ENCODE measurements at places on chromosomes 11 and 22.

- H3K4me1 ChIP-seq = no peaks in the 10 kb centered on the region
- no peak for DNase-seq
- H3K27ac ChIP-seq = no peak overlapping the region
- no peaks in the 10 kb centered on the region for H3K27me3 ChIP-seq
- H3K4me3 ChIP-seq = no peak overlapping the region
These were observed 37.7 kb downstream of the TPCN2 start for GRCh38 chr11:69086152-69087132.

- H3K27me3 ChIP-seq = peaks cover 29% of the 10 kb centered on the region
- H3K4me1 ChIP-seq = no peaks in the 10 kb centered on the region
- DNase-seq = no peak
- no peak overlapping the region for H3K27ac ChIP-seq
These were observed 927.0 kb downstream of the BRD1 start for GRCh38 chr22:48900626-48901025.

GRCh38 chr22:24140357-24140756 lies 40.9 kb upstream of the SUSD2 start:
- no peak for DNase-seq
- no peak overlapping the region for H3K27ac ChIP-seq
- no peaks in the 10 kb centered on the region for H3K27me3 ChIP-seq
- no peak overlapping the region for H3K4me3 ChIP-seq
- peaks cover 24% of the 10 kb centered on the region for H3K36me3 ChIP-seq
- peaks cover 53% of the 10 kb centered on the region for H3K4me1 ChIP-seq

DNA sequence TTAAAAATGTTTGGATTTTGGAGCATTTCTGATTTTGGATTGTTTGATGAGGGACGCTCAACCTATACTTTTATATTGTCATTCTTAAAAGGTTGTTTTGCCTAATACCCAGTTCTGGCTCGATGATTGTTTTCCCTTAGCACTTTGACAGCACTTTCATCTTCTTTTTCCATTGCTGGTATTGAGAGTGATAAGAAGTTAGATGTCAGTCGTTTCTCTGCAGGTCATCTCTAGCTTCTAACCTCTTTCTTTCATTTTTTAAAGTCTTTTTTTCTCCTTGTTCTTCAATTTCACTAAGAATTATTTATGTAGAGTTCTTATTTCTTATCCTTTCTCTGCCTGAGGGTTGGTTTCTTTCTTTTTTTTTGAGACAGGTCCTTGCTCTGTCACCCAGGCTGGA lies 18.8 kb downstream of the PPP6R3 start:
- no peak overlapping the region for H3K4me3 ChIP-seq
- H3K4me1 ChIP-seq = peaks cover 65% of the 10 kb centered on the region
- H3K27me3 ChIP-seq = no peaks in the 10 kb centered on the region

GRCh38 chr11:65329944-65330403 lies 3.7 kb upstream of the DPF2 start:
- DNase-seq = peak; percentile 96
- no peak overlapping the region for H3K27ac ChIP-seq
- H3K27me3 ChIP-seq = no peaks in the 10 kb centered on the region
- peaks cover 11% of the 10 kb centered on the region for H3K4me1 ChIP-seq
- H3K36me3 ChIP-seq = peaks cover 2% of the 10 kb centered on the region

- H3K36me3 ChIP-seq = no peaks in the 10 kb centered on the region
- H3K27ac ChIP-seq = no peak overlapping the region
- DNase-seq = no peak
- H3K4me1 ChIP-seq = peaks cover 8% of the 10 kb centered on the region
These were observed 1.7 kb downstream of the ADAMTS15 start for GRCh38 chr11:130449996-130450769.

GRCh38 chr11:94574193-94574961 lies 7.2 kb downstream of the PIWIL4 start:
- no peak overlapping the region for H3K4me3 ChIP-seq
- H3K27ac ChIP-seq = no peak overlapping the region
- no peaks in the 10 kb centered on the region for H3K4me1 ChIP-seq
- no peaks in the 10 kb centered on the region for H3K36me3 ChIP-seq
- no peaks in the 10 kb centered on the region for H3K27me3 ChIP-seq

GRCh38 chr11:61146416-61146815 lies 14.8 kb downstream of the VPS37C start:
- no peaks in the 10 kb centered on the region for H3K36me3 ChIP-seq
- H3K4me3 ChIP-seq = no peak overlapping the region
- H3K4me1 ChIP-seq = peaks cover 25% of the 10 kb centered on the region
- no peaks in the 10 kb centered on the region for H3K27me3 ChIP-seq

GRCh38 chr11:13120691-13121090 lies 111.6 kb downstream of the RASSF10 start:
- peaks cover 36% of the 10 kb centered on the region for H3K27me3 ChIP-seq
- peaks cover 2% of the 10 kb centered on the region for H3K36me3 ChIP-seq
- no peaks in the 10 kb centered on the region for H3K4me1 ChIP-seq
- no peak overlapping the region for H3K27ac ChIP-seq
- no peak for DNase-seq
- no peak overlapping the region for H3K4me3 ChIP-seq

DNA sequence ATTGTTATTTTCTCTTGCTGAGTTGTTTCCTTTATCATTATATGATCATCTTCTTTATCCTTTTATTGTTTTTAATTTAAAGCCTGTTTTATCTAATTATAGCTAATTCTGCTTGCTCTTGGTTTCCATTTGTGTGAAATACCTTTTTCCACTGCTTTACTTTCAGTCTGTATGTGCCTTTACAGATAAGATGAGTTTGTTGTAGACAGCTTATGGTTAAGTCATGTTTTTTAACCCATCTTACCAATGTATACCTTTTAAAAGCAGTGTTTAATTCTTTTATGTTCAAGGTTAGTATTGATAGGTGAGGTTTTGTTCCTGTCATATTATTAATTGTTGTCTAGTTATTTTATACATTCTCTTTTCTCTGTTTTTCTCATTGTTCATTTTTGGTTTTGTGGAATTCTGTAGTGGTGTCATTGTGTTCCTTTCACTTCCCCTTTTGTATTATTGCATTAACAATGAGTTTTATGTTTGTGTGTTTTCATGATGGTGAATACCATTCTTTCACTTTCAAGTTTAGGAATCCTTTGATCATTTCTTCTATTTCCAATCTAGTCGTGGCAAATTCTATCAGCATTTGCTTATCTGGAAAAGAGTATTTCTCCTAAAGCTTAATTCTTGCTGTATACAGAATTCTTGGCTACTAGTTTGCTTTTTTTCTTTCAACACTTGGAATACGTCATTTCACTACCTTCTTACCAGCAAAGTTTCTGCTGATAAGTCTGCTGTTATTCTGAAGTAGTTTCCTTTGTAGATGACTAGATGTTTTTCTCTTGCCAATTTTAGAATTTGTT lies 21.8 kb downstream of the OR5AN1 start:
- H3K4me3 ChIP-seq = no peak overlapping the region
- H3K27me3 ChIP-seq = peaks cover 6% of the 10 kb centered on the region
- H3K4me1 ChIP-seq = no peaks in the 10 kb centered on the region
- no peaks in the 10 kb centered on the region for H3K36me3 ChIP-seq
- DNase-seq = no peak
- H3K27ac ChIP-seq = no peak overlapping the region

GRCh38 chr11:129959687-129960086 lies 42.9 kb downstream of the PRDM10 start:
- peaks cover 19% of the 10 kb centered on the region for H3K36me3 ChIP-seq
- H3K4me3 ChIP-seq = no peak overlapping the region
- peaks cover 9% of the 10 kb centered on the region for H3K4me1 ChIP-seq

DNA sequence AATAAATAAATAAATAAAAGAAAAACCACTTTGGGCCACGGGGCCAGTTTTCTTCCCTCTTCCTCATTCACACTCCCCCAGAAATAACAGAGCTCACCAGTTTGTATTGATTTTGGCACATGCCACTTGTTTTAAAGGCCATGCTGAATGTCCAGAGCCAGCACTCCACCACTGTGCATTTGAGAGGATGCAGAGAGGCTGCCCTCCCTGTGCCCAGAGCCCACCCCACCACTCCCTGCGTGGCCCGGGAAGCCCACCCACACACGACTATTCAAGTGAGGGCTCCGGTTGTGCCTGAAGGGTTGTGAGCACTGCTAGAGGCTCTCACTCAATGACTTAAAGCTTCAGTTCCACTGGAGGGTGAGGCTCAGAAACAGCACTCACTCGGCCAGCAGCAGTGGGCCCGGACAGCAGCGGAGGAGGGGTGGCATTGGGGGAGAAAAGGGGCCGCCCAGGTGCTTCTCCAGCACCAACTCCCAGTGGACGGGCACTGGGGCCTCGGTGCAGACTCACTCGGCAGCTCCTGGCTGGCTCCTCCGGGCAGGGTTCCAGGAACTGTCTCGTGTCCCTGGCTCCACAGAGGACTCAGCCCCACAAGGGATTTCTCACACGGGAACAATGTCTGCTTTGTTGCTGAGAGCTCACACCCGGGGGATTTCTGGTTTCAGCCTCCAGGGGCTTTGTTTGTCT lies 112.7 kb downstream of the SHANK2 start:
- no peaks in the 10 kb centered on the region for H3K36me3 ChIP-seq
- H3K27ac ChIP-seq = no peak overlapping the region
- H3K4me3 ChIP-seq = no peak overlapping the region

DNA sequence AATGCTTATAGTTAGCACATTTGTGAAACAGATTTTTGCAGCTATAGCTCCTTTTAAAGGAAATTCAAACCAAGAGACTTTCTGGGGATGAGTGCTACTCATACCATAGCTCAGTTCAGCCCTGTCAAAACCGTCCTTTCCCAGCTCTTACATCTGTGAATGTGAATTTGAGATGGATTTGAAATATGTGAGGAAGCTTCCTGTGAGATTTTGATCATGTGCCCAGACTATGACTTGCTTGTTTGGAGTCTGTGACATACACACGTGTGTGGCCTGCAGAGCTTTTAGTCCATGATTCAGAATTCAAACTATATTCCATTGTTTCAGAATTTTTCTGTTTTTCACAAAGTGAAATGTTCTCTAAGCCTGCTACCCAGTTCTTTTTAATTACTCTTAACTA lies 4.4 kb upstream of the MMP1 start:
- H3K27me3 ChIP-seq = no peaks in the 10 kb centered on the region
- no peak overlapping the region for H3K4me3 ChIP-seq
- H3K4me1 ChIP-seq = no peaks in the 10 kb centered on the region
- H3K27ac ChIP-seq = no peak overlapping the region
- DNase-seq = no peak

GRCh38 chr22:20211997-20212753 lies 55.9 kb downstream of the RTN4R start:
- no peak overlapping the region for H3K27ac ChIP-seq
- no peaks in the 10 kb centered on the region for H3K27me3 ChIP-seq
- peaks cover 8% of the 10 kb centered on the region for H3K4me1 ChIP-seq
- no peaks in the 10 kb centered on the region for H3K36me3 ChIP-seq

- DNase-seq = no peak
- no peaks in the 10 kb centered on the region for H3K36me3 ChIP-seq
- H3K27me3 ChIP-seq = no peaks in the 10 kb centered on the region
- no peak within 1 kb of the TSS for H3K4me3 ChIP-seq
- peaks cover 8% of the 10 kb centered on the region for H3K4me1 ChIP-seq
These were observed at the start of gene NR1H3 for GRCh38 chr11:47257517-47258316. Gene NR1H3, plus strand, starts transcription at chr11:47257996. Its CDS starts 1,221 bp downstream, at chr11:47259217.

- no peak overlapping the region for H3K27ac ChIP-seq
- H3K36me3 ChIP-seq = no peaks in the 10 kb centered on the region
- DNase-seq = peak; percentile 28
- H3K4me3 ChIP-seq = no peak overlapping the region
- H3K4me1 ChIP-seq = peaks cover 18% of the 10 kb centered on the region
- H3K27me3 ChIP-seq = no peaks in the 10 kb centered on the region
These were observed 39.7 kb downstream of the USP35 start for GRCh38 chr11:78228467-78228866.

GRCh38 chr11:134278356-134278755 lies 2.2 kb downstream of the GLB1L3 start:
- H3K27me3 ChIP-seq = peaks cover 6% of the 10 kb centered on the region
- no peak overlapping the region for H3K27ac ChIP-seq
- no peak for DNase-seq
- H3K36me3 ChIP-seq = peaks cover 11% of the 10 kb centered on the region
- H3K4me1 ChIP-seq = peaks cover 24% of the 10 kb centered on the region
- H3K4me3 ChIP-seq = no peak overlapping the region

- H3K4me1 ChIP-seq = peaks cover 35% of the 10 kb centered on the region
- H3K27me3 ChIP-seq = no peaks in the 10 kb centered on the region
- no peak overlapping the region for H3K4me3 ChIP-seq
These were observed 16.1 kb downstream of the ACO2 start for GRCh38 chr22:41485033-41485432.

- H3K4me3 ChIP-seq = peak overlapping the region; percentile 89
- DNase-seq = no peak
- peak overlapping the region; percentile 36 for H3K27ac ChIP-seq
- peaks cover 13% of the 10 kb centered on the region for H3K36me3 ChIP-seq
These were observed 2.3 kb downstream of the THAP7 start for GRCh38 chr22:20999350-21000206.

DNA sequence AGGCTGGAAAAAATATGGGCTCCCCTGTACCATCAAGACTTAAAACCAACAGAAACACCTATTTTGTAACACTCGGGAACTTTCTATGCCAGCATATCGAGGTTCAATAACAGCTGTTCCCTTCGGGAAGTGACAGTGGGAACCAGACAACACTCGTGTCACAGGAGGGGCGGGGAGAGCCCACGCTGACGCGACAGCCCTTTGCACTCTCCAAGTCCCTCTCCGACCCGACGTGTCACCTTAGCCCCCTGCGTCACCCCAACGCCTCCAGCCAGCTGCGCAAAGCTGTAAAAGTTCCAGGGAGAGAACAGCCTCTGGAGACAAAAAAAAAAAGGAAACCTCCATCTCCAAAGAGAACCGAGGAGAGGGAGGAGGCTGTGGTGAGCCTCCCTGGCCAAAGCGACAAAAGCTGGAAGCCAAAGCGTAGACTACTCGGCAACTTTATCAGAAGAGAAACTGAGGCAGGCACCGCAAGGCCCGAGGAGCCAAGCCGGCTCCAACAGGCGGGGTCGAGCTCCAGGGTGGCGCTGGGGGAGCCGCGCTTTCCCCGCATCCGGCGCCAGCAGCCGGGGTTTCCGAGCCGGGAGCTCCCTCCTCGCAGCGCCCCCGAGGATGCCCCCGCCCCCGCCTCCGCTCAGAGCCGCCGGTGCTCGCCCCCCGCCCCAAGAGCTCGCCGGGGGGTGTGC lies 751 bp downstream of the ARFGAP3 start:
- no peaks in the 10 kb centered on the region for H3K36me3 ChIP-seq
- peaks cover 7% of the 10 kb centered on the region for H3K4me1 ChIP-seq
- peak overlapping the region; percentile 81 for H3K4me3 ChIP-seq
- DNase-seq = peak; percentile 63

DNA sequence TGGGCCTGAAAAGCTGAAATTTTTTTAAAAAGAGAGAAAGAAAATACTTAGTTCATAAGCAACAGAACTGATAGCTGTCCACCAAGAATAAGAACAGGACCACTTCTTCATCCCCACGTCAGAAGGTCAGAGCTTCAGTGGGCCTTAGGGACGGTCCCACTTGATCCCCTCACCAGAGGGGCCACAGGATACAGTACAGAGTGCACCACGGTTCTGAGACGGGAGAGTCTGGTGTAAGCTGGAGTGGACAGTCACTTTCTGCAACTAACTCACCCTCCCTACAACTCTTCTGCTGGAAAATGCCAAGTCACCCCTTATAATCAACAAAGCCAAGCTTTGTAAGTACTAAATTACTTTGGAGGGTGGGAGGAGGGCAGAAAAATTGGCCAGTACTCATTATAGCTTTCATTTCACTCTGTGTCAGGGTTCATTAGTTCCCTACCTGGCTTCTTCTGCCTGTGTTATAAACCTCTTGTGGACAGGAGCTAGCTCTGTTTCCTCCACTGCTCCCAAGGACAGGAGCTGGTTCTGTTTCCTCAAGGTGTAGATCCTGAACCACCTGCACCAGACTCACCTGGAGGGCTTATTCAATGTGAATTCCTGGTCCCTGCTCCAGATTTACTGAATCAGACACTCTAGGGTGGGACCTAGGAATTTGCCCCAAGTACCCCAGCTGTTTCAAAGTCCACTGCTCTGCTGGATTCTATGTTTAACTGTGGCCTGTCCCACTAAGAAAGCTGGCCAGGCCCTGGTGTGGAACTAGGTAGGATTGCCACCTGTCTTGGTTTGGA lies 39.6 kb downstream of the SCGB1A1 start:
- no peak for DNase-seq
- H3K4me1 ChIP-seq = no peaks in the 10 kb centered on the region
- no peak overlapping the region for H3K4me3 ChIP-seq
- no peaks in the 10 kb centered on the region for H3K36me3 ChIP-seq
- H3K27ac ChIP-seq = no peak overlapping the region
